ENCODE measurements at places on chromosomes 3 and 15.
A peak's percentile ranks its signal among the peaks of the same experiment; 100 is the strongest.

DNA sequence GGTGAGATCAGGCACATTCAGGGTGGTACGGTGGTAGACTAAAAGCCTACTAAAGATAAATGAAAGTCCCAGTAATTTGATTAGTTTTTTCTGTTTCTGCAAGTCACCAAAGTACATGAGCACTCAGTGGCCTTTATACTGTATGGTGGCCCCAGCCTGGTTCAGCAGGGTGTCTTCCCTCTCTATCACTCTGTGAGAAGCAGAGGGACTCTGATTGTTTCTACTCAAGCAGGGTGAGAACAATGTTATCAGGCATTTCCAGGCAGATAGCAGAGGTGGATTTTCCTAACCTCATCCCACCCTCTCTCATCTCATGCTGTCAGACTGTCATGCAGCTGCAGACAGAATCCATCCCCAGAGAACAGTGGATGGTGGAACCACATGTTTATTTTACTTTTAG, 71.5 kb upstream of the BFSP2 start:
- no peak for DNase-seq

DNA sequence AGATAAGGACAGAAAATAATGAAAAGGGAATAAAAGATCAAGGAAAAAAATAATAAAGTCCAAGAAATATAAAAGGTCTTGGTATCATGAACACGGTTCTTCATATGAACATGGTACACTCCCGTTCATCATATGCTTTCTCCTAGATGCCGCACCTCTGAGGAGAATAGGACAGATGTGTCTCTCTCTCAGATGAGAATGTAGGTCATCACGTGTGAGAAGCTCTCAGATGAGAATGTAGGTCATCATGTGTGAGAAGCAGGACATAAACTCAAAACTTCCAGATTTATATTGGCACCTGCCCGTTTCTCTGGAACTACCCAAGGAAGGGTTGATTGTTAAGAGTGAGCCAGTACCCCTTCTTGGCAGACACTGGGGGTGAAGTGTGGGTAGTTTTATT, 29.9 kb upstream of the IQCF6 start:
- DNase-seq: no peak

DNA sequence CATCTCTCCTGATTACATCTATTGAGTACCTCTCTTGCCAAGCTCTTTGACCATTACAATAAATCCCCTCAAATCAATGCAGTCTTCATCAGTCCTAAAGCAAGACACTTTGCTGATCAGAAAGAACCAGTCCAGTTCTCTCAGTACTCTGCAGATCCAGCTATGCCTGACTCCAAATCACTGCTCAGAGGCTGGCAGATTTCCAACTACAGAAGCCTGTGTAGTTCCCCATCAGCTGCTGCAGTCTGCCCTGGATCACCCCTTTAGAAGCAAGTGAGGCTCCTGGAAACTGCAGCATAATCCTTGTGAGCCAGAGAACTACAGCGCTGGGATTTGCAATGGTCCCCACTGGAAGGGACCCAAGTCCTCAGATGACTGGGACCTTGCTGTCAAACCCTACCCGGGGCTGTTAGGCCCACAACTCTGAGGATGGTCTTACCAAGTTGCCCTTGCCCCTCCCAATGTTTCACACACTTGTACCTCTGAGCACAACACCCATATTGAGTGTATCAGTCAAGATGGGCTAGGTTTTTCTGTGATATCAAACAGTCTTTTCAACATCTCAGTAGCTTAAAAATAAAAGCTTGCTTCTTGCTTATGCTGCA, 81.9 kb upstream of the TOPAZ1 start:
- DNase-seq: no peak

DNA sequence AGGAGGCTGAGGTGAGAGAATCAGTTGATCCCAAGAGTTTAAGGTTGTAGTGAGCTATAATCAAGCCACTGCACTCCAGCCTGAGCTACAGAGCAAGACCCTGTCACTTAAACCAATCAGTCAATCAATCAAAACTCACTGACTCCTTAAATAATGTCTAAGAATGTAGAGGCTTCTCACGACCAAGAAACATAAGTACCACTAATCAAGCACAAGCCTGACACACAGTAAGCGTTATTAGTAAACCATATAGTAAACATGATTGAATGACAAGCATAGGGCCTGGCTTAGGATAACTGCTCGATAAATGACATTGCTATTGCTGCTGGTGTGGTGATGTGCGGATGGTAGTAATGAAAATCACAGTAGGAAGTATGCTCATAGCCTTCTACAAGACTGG, 29.4 kb downstream of the C3orf85 start:
- no peak for DNase-seq

DNA sequence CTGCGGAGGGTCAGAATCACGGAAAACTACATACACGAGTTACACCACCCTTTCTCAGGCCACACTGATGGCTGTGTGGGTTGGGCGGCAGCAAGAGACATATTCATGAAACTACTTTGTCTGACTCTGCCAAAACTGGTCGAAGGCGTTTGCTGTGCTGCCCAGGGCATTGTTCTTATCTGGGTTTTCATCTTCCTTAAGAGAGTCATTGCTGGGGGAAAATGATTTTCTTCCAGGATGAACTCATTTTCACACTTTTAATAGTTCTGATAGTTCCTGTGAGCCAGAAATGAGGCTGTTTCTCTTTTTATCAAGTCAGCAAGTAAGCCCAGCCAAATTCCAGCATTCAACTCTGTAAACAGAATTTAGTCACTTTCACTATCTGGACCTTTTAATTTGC, 47.6 kb downstream of the TRIM71 start:
- no peak for DNase-seq

- no peak for DNase-seq
Observed at GRCh38 chr3:59685432-59685831, 635.6 kb upstream of the CFAP20DC start.

GRCh38 chr3:67946436-67946835, 292.0 kb upstream of the SUCLG2 start:
- DNase-seq: no peak

DNA sequence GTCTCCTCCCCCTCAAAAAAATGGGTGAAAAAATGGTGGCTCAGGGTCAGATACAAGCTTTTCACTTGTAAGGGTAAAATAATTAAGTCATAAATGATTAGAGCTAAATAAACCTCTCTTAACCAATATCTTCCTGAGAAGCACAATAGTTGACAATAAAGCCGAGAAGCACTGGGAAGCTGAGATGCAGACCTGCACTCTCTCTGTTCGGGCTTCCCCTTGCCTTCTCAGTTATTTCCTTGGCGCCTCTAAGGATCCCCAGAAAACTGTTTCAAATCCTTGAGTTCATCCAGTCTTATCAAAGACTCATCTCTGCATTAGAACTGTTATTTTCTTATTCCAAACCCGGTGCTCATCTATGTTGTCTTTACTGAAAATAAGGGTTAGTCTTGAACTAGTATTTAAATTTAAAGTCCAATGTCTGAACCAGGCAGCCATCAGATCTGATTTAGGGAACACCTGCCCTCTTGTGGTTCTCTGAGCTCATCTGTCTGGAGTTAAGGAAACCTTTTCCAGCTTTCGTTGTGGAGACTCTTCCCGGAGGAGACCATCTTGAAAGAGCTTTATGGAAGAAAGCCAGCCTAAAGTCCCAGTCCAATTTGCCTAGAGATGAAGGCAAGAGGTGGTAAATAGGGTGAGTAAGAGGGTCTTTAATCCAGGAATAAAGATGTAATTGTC, 256.4 kb upstream of the MCTP2 start:
- peak; percentile 30 for DNase-seq

- no peak for DNase-seq
Observed at GRCh38 chr3:179028408-179028807, 43.2 kb downstream of the ZMAT3 start.

GRCh38 chr3:105555206-105555605, 188.5 kb downstream of the ALCAM start:
- DNase-seq: no peak

DNA sequence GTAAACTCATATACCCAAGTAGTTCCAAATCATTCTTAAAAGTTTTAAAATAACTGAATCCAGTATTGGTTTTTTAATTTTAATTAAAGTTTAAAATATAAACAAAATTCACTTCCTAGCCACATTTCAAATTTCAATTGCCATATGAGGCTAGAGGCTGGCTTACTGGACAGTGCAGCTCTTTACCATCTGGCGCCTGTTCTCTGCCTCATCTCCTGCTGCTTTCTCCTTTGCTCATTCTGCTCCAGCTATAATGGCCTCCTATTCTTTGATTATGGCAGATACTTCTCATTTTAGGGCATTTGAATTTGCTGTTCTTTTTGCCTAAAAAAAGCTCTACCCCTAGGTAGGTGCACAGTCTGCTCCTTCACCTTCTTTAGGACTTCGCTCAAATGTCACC, 19.1 kb downstream of the ARMC8 start:
- no peak for DNase-seq

DNA sequence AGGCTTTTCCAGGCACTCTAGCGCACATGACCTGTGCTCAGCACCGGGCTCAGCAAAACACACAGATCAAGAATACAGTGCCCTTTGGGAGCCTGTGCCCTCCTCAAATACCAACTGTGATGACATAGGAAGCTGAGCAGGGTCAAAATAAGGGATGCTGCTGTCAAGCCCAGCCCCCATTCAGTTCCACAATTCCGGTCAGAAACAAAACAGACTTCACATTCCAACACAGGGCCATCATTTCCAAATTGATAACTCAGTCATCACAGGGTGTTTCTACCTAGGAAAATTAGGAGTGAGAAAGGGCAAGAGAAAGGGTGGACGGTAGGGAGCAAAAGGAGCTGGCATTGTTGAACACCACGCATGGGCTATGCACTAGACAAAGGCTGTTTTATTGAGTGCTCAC, 158.4 kb upstream of the CCDC54 start:
- DNase-seq: no peak

DNA sequence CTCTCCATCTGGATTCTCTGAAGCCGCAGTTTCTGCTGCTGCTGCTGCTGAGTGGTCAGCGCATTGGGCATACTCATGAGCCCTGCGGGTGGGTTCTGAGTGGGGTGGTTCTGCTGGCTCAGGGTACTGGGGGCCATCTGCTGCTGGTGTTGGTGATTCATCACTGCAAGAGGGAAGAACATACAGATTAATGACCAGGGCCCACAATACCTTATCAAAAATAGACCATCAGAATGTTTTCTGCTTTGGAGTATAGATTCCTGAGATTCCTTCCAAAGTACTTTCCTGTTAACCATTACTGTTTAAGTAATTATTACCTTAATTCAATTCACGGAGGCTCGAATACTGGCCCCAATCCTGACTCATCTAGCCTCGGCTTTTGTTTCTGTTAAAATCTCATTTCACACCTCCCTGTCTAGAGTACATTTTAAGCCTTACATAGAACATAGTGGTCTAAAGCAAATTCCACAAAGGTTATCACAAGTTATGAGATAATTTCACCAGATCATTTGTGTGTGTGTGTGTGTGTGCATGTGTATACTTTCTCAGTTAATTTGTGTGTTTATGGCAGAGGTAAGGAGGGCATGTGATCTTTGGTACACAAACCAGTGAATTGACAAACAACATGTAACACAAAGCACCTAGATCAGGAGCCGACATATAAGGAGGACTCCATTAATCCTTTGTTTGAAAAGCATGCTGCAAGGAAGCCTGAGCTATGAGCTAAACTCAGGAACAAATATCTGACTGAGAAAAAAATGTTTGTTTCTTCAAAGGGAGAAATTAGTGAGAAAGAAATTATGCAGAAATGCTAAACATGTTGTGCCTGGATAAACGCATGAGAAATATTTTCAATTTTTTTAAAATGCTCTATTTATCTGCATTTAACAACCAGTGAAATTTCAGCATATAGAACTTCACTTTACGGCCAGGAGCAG, 68.1 kb downstream of the TM4SF4 start:
- DNase-seq: no peak

DNA sequence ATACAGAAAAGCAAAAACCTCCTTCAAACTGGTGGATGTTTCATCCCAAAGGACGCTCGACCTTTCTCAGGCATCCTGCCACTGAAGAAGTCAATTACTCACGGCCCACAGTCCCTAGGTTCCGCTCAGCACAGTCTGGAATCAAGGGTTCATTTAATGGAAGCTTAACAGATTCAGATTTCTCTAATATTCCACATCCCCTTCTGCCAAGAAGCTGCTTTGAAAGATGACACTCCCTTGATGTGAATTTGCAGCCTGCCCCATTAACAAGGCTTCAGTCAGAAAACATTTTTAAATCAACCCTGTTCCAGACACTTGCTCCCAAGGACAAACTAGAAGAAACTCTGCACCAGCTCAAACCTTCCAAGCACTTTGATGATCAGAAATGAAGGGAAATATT, 81.2 kb downstream of the LIPC start:
- no peak for DNase-seq

GRCh38 chr15:47364230-47365141, 352.8 kb upstream of the SEMA6D start:
- no peak for DNase-seq

DNA sequence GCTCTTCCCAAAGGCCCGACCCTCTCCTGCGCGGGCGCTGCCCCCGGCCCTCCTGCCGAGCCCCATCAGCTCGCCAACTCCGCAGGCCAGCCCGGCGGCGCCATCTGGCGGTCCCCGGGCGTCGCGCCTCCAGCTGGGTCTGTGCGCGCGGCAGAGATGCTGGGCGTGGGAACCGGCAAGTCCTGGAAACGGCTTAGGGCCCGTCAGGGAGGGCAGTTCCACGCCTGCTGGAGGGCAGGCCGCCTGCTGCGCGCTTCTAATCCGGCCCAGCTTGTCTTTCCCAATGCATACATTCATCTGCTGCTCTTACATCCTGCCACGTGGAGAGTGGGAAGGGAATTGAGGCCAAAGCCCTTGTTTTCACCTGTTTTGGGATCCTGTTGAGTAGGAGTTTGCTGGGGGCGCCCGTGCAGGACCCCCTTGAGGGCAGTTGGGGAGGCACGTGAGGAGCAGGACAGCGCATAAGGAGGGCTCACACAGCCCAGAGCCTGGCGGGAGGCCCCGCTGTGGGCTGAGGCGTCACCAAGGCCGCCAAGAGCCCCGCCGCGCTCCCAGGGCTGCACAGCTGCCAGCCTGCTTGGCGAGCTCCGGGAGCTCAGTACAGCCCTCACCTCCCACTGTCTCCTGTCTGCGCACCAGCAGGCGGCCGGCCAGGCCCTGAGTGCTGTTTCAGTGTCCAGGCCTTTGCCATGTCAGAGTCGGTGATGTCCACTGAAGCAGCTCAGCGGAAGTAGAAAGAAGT, 165.6 kb downstream of the NSMCE3 start:
- no peak for DNase-seq

DNA sequence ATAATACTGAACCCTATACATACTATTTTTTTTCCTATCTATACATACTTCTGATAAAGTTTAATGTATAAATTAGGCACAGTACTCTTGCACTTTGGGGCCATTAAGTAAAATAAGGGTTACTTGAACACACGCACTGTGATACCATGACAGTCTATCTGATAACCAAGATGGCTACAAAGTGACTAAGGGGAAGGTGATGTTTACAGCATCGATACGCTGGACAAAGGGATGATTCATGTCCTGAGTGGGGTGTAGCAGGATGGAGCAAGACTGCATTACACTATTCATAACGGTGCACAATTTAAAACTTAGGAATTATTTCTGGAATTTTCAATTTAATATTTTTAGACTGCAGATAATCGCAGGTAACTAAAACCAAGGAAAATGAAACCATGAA, 30.0 kb upstream of the SLC2A2 start:
- no peak for DNase-seq

All from iPS DF 19.7 (cell line).